ENCODE measurements at places on chromosomes 2 and 18.

DNA sequence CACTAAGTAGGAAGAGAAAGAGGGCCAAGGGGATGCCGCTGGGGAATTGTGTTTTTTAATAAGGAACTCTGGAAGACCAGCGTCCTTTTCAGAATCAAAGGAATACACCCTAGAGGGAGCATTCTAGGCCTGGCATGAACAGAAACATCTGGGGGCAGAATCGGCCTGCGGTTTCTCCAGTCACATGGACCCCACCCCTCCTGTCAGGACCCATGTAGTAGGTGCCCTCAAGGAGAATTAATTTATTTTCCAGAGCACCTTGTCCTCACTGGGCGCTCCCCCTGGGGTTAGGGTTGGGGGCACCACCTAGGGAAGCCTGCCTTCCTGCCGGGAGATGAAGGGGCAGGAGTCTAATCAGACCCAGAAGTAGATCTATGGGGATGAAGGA, 44.2 kb downstream of the TMEM37 start:
- DNase-seq, result no peak

GRCh38 chr2:202782940-202783558, 88.5 kb downstream of the ICA1L start:
- DNase-seq, result no peak

DNA sequence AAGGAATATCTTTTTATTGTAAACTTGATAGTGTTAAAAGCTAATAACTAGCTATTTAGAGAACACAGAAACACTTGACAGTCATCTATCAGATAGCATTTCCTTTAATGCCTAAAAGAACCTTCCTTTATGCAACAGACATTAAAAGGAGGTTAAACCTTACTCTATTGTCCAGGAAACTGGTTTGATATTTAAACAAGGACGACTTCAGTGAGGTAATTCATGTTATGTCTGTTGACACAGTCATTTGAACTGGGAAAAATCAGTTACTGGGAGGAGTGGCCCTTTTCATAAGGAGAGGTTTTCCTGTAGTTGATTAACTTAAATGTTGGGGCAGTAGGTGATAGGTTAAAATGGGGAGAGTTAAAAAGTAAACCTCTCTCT, 6.7 kb downstream of the TGIF1 start:
- DNase-seq, result no peak

GRCh38 chr2:24508878-24509277, 17.8 kb downstream of the NCOA1 start:
- peak; percentile 21 for DNase-seq

- DNase-seq, result no peak
Measured at GRCh38 chr2:46308629-46309028, 11.4 kb downstream of the EPAS1 start.

DNA sequence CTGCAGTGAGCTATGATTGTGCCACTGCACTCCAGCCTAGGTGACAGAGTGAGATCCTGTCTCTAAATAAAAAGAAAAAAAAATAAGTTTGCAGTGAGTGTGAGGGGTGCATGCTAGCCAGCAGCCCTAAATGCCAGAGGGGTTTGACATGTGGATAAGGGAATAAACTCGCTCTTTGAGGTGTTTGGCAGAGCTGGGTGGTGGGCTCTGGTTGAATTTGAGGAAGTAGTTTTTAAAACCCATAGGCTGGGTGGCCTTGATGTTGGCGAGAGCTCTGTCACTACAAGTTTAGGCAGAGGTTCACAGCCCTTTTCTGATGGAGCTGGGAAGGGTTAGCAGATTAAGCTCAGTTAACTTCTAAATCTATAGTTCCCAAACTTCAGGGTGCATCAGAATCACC, 3.1 kb downstream of the ANXA4 start:
- no peak for DNase-seq

GRCh38 chr2:128395640-128396499, 77.2 kb upstream of the HS6ST1 start:
- peak; percentile 56 for DNase-seq

GRCh38 chr2:98034745-98035144, 39.0 kb upstream of the TMEM131 start:
- no peak for DNase-seq

- DNase-seq, result no peak
Measured at GRCh38 chr2:41910126-41910525, 137.7 kb upstream of the PKDCC start.

DNA sequence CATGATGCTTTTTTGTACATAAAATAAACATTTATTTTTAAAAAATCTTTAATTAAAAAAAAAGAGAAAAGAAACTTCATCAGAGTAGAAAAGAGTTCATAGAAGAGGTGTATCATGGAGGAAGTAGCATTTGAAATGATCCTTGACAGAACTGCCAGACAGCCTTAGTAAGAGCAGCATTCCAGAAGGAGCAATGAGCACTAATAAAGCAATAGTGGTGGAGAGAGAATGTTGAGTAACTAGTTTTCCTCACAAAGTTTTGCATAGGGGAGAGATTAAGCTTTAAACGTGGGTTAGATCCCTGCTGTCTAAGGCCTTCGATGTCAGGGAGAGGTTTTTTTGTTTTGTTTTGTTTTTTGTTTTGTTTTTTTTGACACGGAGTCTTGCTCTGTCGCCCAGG, 29.8 kb upstream of the METTL21A start:
- DNase-seq, result peak; percentile 84

DNA sequence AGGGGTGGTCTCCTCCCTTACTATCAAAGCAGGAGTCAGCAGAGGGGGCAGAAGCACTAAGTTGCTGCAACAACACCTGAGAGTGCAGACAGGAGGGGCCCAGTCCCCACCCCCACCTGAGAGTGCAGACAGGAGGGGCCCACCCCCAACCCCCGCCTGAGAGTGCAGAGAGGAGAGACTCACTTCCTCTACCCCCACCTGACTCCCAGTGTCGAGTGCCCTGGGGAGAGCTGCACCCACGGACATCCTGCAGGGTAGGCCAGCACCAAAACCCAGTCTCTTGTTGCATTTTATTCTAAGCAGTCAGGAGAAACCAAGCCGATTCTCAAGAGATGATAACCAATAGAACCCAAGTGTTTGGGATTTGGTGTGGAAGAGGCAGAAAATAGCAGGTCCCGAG, 78.4 kb downstream of the NAPG start:
- DNase-seq, result no peak

GRCh38 chr18:31744321-31745067, 16.2 kb downstream of the SLC25A52 start:
- no peak for DNase-seq

GRCh38 chr2:201730651-201731285, 32.3 kb upstream of the MPP4 start:
- DNase-seq, result no peak

DNA sequence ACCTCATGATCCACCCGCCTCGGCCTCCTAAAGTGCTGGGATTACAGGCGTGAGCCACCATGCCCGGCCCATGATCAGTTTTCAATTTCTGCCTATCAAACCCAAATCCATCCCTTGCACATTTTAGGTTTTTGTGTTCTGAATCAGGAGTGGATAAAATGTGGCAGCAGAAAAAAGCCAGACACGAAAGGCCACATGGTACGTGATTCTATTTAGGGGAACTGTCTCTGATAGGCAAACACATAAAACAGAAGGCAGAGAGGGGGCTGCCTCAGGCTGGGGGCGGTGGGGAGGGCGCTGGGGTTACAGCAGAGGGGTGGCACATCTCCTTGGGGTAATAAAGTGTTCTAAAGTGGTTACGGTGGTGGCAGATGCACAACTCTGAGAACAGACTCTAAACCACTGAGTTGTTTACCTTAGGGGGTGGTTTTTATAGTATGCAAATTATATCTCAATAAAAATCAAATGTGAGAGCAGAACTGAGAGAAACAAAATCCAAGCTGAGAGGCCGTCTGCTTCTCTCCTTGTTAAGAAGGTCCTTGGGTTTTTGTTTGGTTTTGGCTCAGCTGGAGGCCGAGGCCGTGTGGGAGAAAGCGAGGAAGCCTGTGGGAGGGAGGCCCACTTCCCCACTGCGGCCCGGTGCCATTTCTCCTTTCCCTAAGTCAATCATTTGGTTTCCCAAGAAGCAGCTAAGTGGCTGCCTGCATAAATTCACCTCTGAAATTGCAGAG, 78.0 kb downstream of the SOWAHC start:
- DNase-seq, result no peak

DNA sequence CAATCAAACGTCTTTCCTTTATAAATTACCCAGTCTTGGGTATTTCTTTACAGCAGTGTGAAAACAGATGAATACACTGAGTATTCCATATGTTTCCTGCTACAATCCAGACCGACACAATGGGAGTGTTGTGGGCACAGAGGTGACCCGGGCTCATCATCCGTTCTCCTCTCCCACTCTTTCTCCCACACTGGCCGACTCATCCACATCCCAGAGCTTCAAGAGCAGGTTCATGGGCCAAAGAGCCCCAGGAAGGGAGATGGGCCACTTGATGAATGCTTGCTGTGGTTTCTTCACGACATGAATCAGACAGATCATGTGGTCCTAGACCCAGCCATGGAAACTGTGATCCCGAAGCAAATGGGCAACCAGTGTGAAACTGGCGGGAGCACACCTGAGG, 4.1 kb upstream of the COPS8 start:
- no peak for DNase-seq

DNA sequence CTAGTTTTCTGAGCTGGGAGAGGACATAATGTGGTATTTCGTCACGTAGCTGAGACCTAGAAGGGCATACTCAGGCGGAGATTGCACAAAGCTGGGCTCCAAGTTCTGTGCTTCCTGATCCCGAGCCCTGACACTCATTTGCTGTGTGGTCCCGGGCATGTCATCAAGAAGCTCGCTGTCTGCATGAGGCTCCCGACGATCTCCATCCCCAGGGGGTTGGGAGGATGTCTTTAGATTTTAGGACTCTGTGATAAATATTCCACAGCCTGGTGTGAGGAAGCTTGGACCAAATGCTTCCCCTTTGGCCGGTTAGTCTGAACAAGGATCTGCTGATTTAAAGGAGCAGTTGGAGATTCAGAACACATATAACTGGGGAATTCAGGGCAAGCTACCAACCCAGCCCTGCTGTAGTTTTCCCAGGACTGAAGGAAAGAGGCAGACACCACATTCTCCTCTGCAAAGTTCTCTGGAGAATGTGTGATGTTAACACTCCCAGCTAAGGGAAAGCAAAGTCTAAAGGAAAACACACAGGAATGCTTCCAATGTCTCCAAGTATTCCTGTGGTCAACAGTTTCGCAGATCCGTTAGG, 2.3 kb downstream of the KCNE4 start:
- peak; percentile 12 for DNase-seq

DNA sequence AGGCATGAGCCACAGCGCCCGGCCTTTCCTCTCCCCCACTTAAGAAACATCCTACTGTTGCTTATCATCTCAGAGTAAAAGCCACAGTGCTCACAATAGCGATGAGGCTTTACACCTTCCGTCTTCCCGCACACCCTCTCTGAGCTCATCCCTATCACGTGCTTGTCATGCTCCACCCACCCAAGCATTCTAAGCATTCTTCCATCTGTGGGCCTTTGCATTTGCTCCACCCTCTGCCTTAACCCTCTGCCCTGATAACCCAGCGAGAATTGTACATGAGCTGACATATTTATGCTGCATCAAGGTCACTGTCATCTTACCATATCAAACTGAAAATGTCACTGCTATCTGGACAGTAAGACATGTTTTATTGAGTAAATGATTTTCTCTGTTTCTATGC, 22.6 kb downstream of the FOXI3 start:
- DNase-seq, result peak; percentile 57

- peak; percentile 46 for DNase-seq
Measured at GRCh38 chr2:217902379-217903141, 100.2 kb downstream of the TNS1 start.

- DNase-seq, result no peak
Measured at GRCh38 chr2:240324312-240325015, 111.0 kb upstream of the GPC1 start.

DNA sequence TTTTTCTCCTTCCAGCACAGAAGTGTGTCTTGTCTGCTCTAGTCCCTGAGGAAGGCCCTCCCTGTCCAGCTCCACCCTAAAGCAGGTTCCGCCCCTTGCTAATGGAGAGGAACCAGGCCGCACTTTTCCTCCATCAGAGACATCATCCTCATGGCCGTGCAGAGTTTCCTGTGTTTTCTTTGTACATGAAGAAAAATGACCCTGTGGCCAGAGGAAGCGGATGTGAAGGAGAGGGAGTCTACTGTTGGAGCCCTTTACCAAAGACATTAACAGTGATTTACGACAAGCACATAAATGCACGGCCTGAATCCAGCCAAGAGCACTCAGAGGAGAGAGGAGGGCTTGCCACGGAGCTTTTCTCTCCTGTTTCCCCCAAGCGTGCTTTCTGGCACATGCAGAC, 109.5 kb downstream of the RNF144A start:
- DNase-seq, result no peak

- no peak for DNase-seq
Measured at GRCh38 chr2:42421601-42422239, 60.7 kb upstream of the COX7A2L start.

GRCh38 chr2:205858275-205858674, 176.0 kb downstream of the NRP2 start:
- no peak for DNase-seq

DNA sequence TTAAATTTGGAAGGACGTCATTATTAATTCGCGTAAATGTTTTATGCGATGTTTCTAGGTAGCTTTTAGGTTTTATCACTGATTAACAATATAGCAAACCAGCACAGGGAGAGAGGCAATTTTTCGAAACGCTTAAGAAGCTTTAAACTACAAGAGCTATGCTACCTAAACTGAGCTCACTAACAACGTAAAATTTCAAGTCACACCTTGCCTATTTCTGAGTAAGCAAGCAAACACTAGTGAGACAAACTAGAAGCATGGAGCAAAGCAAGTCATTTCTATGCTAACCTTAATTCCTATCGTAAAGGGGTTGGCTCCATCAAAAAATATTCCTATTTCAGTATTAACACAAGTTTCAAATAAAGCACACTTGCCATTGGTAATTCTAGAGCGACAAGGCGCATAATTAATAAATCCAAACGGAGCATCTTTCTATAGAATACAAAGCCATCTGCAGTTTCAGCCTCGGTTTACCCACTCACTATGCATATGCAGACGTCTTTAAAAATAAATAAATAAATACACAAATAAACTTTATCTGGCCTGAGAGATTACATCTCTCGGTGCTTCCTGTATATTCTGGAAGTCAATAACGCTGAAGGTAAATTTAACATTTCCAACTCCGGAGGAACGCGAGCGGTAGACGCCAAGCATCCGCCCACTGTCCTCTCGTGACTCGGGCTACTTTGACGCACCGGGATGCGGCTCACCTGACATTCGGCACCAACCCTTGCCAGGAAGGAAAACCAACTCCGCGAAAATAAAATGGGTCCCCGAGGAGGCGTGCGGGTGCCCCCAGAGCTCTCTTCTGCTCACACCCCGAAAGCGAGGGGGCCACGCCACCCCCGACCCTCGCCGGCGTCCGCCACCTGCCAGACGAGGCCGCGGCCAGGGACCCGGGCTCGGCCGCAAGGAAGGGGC, 947 bp downstream of the ITSN2 start:
- peak; percentile 32 for DNase-seq

GRCh38 chr2:230723363-230723762, 10.7 kb downstream of the CAB39 start:
- DNase-seq, result no peak

- no peak for DNase-seq
Measured at GRCh38 chr18:10912790-10913545, 236.4 kb downstream of the PIEZO2 start.

GRCh38 chr2:210363261-210363660, 48.3 kb upstream of the MYL1 start:
- peak; percentile 62 for DNase-seq

GRCh38 chr2:179268277-179268925, 3.8 kb upstream of the SESTD1 start:
- DNase-seq, result peak; percentile 70

Measured in trophoblast cell (in vitro differentiated cells and primary cell).